ENCODE measurements at places on chromosomes 2 and 18.

DNA sequence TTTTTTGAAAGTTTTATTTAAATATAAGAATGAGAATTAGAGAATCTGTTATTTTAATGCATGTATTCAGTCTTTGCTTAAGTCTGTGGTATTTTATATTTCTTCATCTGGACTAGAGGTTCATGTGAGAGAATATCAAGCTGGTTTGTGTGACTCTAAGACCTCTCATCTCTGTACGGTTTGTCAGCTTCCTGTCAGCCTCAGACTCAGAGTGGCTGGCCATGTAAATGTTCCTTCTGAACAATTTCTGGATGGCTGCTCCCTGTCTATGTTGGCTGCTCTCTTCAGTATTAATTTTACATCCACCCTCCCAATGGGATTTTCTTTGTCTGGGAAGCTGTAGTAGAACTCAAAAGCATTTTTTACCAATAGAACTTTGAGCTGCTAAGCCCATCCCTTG is 225.3 kb upstream of the THUMPD2 start:
- DNase-seq = no peak

DNA sequence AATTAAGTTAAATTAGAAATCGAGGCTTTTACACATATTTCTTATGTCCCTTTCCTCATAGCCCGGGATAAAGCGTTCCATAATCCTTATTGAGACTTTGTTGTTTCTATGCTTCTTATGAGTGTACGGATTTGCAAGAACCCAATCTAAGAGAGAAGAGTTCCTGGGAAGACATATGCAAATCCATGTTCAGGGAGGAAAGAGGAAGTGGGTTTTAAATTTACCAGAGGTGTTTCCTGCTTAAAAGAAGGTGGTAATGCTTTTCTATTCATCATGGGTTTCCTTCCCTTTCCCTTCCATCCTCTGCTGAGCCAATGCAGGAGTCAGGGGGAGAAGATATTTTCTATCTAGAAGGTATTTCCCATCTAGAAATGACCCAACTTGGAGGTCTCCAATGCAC is 345.8 kb downstream of the ZNF516 start:
- no peak for DNase-seq

DNA sequence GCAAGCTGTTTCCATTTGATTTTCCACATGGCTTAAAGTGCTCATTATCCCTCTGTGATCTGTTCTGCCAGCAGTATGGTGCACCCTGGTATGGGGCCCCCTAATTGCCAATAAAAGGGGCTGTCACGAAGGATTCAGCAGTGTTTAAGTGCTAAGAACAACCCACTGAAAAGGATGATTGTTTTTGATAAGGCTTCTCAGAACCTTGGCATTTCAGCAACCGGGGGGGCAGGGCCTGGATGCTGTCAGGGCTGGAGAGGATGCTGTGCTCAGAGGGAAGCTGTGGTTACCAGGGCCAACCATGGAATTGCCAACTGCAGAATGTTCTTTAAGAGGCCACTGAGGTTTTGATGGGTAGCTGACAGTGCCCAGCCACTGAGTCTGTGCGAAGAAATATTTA is 117.8 kb downstream of the CTIF start:
- DNase-seq = no peak

DNA sequence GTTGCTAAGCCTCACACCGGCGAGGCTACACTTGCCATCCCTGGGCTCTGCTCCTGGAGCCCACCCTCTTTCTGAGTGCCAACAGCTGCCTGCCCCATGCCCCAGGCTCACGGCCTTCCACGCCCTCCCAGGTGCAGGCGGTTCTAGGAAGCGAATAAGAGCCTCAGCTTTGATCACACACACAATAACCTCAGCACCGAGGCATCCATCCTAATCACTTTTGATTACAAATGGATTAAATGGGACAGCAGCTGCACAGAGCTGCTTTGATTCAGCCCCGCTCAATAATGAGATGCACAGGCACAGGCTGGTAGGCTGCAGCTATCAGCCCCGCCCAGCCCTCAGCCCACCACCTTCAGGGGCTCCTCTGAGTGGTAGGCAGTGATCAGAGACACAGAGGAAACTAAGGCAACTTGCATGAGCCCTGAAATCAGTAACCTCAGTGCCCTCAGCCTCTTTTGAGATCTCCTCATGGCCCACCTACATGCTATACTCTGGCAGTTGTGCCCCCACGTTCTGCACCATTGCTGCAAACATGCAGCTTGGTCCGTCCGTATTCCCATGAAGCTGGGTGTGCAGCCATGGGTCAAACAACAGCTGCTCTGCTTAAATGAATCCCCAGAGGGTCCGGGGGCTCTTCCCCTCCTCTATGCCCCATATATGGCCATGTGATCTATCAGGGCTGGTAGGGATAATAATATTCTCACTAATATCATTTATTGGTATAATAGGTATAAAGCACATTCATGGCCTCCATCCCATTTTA is 171.4 kb downstream of the SETBP1 start:
- no peak for DNase-seq

- DNase-seq = no peak
These were observed 18.2 kb upstream of the DUSP2 start for GRCh38 chr2:96163415-96163767.

DNA sequence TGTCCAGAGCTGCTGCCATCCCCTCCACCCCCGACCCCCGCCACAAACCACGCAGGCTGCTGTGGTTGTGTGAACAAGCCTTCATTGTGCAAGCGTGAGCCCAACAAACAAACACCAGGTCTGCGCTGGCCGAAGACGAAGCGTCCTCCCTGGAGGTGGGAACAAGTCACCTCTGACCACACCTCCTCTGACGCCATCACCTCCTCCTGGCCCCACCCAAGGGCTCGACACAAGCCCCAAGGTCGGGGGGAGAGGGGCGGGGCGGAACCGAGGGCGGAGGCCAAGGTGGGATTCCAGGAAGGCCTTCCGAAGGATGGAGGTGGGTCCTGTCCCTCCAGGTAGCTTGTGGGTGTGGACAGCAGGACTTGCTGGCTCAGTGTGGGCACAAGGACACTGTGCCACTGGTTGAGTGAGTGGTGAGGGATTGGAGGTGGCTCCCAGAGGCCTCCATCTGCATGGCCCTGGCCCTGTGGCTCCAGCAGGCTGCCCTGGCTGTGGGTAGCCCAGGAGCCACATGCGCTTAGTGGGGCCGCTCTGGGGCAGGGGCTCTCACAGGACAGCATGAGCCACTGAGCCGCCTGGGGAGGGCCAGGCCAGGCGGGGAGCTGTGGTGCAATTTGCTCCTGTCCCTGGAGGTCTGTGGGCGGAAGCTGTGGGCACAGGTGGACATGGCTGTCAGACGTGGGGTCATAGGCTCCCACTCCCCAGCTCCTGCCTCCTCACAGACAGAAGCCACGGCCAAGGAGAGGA is 7.4 kb upstream of the GPR17 start:
- no peak for DNase-seq

- DNase-seq = no peak
These were observed 24.3 kb downstream of the TMEM237 start for GRCh38 chr2:201618744-201619662.

DNA sequence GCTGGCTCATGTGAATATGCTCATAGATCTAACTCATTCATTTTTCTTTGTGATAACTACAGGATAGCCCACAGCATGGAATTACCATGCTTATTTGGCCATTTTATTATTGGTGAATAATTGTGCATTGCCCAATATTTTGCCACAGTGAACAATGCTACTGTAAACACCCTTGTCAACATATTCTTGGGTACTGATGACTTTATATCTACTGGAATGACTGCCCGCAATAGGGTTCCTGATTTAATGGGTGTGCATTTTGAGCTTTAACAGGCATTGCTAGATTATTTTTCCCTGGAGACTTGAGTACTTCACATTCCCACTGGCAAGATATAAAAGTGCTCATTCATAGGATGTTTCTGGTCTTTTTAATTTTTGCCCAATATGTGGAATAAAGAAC is 42.7 kb upstream of the EVA1A start:
- DNase-seq = no peak

DNA sequence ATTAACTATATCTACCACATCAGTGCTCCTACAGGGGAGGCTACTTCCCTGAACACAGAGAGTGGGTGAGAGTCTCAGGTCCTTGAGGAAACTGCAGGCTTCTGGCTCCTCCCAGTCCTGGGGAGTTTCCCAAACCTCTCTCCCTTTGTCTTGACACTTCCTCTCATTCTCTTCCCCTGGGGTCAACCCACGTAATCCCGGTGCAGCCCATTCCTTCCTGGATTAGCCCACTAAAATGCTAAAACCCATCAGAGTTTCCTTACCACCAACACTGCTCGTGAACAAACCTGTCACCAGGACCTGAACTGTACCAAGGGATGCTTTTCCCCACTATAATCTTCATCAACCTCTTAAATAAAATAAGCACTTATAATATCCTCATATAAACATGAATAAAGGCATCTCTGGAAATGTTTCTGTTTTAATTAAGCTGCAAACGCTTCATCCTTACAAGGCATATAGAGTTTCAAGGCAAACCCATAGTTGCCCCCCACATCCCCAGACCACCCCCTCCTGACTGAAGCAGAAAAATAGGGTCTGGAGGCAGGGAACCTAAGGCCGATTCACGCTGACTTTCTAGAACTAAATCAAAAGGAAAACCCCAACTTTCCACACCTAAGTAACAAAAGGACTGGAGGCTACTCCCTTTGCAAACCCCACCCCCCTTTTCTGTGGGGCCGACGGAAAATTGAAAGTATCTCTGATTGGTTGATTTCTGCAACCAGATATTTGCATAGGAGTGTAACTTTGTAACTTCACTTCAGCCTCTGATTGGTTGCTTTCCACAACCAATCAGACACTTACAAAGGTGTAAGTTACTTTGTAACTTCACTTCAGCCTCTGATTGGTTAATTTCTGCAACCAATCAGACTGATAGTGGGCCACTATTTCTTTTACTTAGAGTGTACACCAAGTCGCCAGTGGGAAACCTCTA is 19.0 kb downstream of the TMSB10 start:
- DNase-seq = peak; percentile 60
